Breast epithelium (tissue), 4 donors: ENCODE measurements at places on chromosomes 3 and 15.

GRCh38 chr3:37768107-37768809 is 93.4 kb upstream of the CTDSPL start:
- no peak for DNase-seq

- DNase-seq: no peak
Observed at GRCh38 chr3:25427563-25427941, 511 bp upstream of the RARB start.

DNA sequence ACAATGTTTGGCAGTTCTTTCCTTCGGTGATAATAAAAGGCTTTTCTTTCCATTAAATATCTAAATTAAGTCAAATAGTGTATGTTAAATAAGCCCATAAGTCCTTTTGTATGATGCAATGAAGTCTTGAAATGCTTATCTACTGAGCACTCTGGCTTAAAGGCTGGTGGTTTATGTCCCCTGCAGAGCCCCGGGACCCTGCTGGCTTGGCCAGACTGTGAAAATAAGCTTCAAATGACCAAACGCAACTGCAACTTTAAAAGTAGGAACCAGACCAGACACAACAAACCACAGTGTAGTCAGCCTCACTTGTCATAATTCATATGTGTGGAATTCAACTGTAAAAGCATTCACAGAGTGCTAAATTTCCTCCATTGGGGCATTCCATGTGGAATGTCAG is 72.5 kb downstream of the FOXP1 start:
- DNase-seq: no peak

GRCh38 chr15:50044904-50045303 is 74.1 kb downstream of the ATP8B4 start:
- no peak for DNase-seq

- no peak for DNase-seq
Observed at GRCh38 chr3:186160691-186161243, 51.9 kb upstream of the ETV5 start.

- no peak for DNase-seq
Observed at GRCh38 chr3:127949446-127950055, 34.5 kb downstream of the KBTBD12 start.

DNA sequence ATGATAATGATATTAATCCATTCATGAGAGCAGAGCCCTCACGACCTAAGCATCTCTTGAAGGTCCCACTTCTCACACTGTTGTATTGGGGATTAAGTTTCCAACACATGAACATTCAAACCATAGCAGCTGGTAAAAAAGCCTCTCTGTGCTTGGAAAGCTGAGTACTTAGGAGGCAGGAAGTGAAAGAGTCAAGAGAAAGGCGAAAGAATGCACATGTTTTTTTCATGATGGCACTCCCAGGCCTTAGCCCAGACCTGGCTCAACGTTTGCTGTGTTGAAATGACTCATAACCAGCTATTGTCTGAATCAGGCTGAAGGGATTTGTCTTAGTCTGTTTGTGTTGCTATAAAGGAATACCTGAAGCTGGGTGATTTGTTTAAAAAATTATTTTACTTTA is 84.4 kb upstream of the RGMA start:
- DNase-seq: no peak

- DNase-seq: no peak
Observed at GRCh38 chr15:75640483-75641178, 607 bp upstream of the IMP3 start.

DNA sequence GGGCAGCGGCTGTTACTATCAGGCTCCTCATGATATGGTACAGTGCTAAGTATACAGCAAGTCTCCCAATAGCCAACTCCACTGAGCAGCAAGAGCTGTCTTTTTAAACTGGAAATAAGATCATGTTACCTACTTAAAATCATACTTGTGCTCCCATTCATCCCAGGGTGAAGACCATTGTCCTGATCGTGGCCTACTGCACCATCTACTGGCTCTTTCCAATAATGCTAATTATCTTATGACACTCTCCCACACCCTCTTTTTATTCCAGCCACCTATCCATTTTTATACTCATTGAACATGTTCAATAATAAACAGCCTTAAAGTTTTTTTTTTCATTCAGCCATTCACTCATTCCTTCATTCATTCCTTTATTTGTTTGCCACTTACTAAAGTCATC is 117.7 kb downstream of the GBE1 start:
- no peak for DNase-seq

DNA sequence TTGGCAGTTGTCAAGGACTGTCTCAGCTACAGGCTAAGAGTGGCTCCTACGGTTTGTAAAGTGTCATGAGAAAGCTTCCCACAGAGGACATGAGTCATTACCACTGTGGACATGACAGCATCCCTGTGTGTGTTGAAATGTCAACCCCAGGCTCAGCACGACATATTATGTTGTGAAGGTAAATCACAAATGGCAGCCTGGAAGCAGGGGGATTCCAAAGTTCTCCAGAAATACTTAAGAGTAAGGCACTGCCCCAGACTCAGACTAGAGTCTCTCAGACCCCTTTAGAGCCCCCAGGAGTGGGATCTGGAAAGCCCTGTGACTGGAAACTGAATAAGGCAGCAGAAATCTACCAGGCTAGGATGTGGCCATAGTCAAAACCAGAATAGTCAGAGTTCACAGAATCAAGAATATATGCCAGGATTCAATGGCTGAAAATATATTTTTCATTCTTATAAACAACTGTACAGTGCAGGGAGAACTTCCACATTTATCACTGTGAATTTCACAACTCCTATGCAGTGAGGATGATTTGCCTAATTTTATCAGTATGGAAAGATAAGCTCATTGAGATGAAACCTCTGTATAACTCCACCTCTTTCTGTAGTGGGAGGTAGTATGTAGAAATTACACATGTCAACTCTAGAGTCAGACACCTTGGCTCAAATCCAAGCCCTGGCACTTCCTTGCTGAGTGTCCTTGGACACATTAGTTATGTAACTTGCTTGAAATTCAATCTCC is 237.1 kb upstream of the CFAP20DC start:
- no peak for DNase-seq

DNA sequence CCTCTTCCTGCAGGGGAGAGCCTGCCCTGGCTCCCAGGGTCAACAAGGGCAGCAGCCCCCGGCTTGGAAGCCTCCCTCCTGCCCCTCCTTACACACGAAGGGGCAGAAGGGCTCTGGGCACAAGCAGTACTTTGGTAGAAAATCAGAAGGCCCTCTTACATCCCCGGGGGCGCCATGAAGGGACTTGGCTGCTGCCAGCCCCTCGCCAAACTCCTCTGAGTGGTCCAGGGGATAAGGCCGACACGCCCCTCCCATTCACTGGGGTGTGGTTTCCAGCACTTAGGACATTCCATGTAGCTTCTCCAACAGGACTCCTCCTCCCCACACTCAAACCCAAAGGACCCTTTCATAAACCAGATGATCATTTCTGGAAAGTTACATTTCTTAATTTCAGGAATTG is 1.2 kb upstream of the ST8SIA2 start:
- no peak for DNase-seq

- DNase-seq: no peak
Observed at GRCh38 chr15:47944637-47945288, 176.0 kb upstream of the SLC24A5 start.
